Calu3 (cell line): ENCODE measurements at places on chromosomes 7 and 10. TPM values are rescaled to one million over a fixed set of nuclear protein-coding genes. Genes with fewer than 3 reads are reported as not detected.
A peak's percentile ranks its signal among the peaks of the same experiment; 100 is the strongest.

- no peak for DNase-seq
These were observed 11.0 kb upstream of the NUB1 start for GRCh38 chr7:151330661-151331060.

GRCh38 chr10:6141296-6142151 lies 52.7 kb downstream of the RBM17 start:
- DNase-seq: peak; percentile 47

GRCh38 chr10:74821501-74821900 lies 4.9 kb upstream of the KAT6B start:
- DNase-seq: no peak

- no peak for DNase-seq
These were observed 112.5 kb downstream of the DOCK1 start for GRCh38 chr10:127017541-127018297.

DNA sequence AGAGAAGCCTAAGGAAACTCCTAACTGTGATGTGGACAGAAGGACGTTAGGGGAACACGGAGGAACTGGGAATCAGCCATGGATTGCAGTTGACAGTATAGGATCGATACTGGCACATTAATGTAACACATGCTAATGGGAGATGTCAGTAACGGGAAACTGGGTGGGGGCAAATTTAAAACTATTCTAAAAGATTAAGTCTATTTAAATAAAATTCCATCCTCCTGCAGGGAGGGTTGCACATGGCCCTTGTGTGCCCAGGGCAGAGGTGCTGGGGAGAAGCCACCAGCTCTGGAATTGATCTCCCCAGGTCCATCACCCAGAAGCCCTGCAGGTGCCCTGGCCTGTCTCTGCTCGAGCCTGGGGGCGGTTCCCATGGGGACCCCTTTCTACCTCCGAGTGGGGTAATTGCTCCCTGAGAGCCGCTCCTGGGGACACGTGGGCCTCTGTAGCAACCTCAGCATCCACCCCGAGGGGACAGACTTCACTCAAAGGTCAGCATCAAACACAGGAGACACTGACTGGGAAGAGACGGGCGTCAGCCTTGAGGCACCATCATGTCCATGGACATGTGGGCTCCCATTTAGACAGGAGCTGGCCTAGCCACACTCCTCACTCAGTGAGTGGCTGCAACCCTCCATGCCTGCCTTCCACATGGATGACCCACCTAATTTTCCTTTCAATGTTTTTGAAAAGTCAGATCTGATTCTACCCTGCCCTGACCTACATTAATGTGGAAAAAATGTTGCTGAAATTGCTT lies 21.1 kb downstream of the SCART1 start:
- no peak for DNase-seq

- no peak for DNase-seq
These were observed 165.9 kb downstream of the AUTS2 start for GRCh38 chr7:69764147-69764546.

Gene ZNF117
- total RNA-seq: 2.4 and 2.5 TPM in 2 replicates

DNA sequence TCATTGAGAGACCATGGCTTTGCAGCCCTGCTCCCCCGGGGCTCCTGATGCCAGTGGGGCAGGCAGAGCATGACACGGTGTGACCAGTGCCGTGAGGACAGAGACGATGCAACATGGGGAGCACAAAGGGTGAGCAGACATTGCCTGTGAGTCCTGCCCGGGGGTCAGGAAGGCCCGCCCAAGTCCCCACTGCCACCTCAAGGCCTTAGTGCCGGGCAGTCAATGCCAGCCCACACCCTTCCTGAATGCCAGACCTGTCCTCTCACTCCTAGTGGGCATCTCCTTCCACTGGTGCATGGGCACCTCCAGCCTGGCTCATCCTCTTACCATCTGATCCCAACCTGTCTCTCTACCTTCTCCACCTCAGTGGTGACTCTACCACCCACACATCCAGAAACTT lies 157.9 kb upstream of the ZMIZ1 start:
- no peak for DNase-seq
